Daoy (cell line): ENCODE measurements at places on chromosomes 11 and 22. TPM values are rescaled to one million over a fixed set of nuclear protein-coding genes. Genes with fewer than 3 reads are reported as not detected.

The PLAAT5 gene
- total RNA-seq = not detected in 2 replicates

GRCh38 chr11:126404367-126404766, 48.9 kb downstream of the ST3GAL4 start:
- DNase-seq = no peak

- peak; percentile 67 for DNase-seq
Observed at GRCh38 chr22:20080776-20081654, 974 bp downstream of the DGCR8 start.

DNA sequence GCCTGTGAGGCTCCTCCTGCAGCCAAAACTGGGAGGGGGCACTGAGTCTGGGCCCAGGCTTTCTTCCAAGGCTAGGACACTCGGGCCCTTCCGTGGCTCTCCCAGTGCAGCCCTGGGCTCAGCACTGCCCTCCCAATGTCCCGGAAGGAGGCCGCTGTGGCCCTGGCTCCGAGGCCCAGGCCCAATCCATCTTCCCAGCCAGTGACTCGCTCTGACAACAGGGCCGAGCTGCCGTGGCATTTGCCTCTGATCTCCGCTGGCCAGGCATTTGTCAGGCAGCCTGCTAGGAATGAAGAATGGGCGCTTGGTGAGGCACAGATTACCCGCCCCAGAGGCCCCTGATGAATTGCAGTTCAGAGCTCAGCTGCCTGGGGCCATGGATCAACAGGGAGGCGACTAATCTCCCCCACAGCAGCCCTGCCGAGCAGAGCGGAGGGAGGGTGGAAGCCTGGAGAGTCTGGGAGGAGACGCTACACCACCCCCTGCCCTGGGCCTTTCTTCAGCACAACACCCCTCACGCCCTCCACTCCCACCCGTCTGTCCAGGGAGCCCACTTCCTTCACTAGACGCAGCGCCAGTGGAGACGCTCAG, 8.3 kb downstream of the FXYD2 start:
- DNase-seq = peak; percentile 52

The ROM1 gene
- total RNA-seq = 0.33 and 2.7 TPM in 2 replicates

The MFNG gene
- 2.4 and 3.0 TPM in 2 replicates for total RNA-seq

The MFRP gene
- not detected in 2 replicates for total RNA-seq

The MPEG1 gene
- total RNA-seq = not detected in 2 replicates

The PIH1D2 gene
- 1.1 and 8.7 TPM in 2 replicates for total RNA-seq

- DNase-seq = no peak
Observed at GRCh38 chr11:92667486-92668152, 301.8 kb upstream of the MTNR1B start.

DNA sequence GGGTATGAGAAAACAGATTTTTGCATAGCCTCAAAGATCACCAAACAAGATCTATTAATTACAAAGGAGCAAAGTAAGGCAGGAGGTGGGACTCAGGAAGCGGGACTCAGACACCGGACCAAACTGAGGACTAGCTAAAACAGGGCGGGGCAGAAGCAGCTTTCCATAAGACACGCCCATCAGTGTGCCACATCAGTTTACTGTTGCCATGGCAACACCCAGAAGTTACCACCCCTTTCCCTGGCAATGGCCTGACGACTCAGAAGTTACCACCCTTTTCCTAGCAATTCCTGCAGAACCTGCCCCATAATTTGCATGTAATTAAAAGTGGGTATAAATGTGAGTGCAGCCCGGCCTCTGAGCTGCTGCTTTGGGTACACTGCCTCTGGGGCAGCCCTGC, 173.9 kb downstream of the SHANK2 start:
- peak; percentile 43 for DNase-seq

DNA sequence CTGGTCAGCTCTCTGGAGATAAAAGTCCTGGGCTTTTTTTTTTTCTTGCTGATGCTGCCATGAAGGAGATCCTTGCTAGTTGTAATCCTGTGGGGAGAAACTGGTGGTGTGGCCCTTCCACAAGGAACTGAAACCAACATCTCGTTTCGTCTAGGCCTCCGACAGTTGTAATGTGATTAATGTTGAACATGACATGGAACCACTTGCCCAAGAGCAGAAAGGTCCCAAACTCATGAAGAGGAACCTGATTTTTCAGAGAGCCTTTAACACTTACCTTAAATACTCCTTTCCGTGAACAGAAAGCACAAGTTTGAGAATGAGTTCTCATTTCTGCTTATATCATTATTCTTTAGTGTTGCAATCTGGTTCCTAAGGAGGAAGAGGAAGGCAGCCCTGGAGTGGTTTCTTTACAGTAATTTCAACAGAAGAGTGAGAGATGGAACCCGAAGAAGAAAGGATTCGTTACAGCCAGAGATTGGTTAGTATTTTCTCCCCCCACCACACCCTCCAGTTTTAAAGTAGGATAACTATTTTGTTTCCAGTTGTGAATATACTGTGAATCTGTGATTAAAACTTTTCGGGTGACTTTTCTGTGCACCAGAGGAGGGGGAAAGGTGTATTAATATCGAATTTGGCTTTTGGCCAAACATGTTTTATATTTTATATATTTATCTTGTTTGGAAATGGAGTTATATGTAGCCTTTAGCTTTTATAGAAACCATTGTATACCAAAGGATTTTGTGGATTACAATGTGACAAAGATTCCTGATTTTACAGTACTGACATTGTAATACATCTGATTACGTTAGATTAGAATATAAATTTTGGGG, 2.0 kb downstream of the KDM2A start:
- peak; percentile 31 for DNase-seq

- peak; percentile 54 for DNase-seq
Observed at GRCh38 chr11:94885133-94885532, 88.2 kb downstream of the CWC15 start.
